ENCODE measurements at places on chromosomes 2 and 18.

DNA sequence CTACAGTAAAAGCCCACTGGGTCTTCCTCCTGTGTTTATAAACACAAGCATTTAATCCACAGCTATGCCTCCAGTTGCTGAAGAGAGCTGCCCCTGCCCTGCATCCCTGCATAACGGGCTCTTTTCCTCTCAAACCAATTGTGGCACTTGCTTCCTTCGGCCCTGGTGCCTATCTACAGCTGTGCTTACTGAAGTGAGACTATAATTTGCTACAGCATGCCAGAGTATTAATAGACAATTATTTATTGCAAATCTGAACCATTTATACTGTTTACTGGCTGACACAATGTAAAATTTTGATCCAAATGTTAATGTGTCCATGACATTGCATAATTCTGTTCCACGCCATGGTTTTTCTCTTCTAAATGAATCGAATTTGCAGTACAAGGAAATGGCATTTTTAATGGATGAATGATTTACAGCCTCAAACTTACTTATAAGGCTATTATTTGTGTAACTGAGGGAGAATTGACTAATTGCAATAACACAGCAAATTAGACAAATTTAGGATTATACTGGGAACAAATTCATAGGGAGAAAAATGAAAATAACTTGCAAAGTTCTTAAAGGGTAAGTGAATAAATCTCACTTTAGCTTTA is 457.0 kb upstream of the HNRNPA3 start:
- no peak for DNase-seq

DNA sequence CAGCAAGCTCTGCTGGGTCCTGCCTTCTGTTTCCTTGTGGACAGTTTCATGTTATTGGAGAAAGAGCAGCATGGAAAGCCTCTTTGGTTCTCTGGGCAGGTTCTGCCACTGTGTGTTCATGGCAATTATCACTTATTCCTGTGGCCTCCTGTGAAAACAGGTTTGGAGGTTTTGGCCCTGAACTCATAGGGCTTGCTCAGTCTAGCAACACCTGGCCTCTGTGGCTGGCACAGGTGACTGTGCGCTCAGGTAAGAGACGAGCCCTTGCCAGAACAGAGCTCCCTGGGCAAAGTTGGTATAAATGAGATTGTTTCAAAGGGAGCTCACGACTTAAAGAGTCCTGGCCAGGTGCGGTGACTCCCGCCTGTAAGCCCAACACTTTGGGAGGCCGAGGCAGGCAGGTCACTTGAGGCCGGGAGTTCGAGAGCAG is 5.7 kb downstream of the CEP68 start:
- DNase-seq, result no peak

- DNase-seq, result no peak
Measured at GRCh38 chr2:187078297-187078696, 229.3 kb upstream of the ZSWIM2 start.

DNA sequence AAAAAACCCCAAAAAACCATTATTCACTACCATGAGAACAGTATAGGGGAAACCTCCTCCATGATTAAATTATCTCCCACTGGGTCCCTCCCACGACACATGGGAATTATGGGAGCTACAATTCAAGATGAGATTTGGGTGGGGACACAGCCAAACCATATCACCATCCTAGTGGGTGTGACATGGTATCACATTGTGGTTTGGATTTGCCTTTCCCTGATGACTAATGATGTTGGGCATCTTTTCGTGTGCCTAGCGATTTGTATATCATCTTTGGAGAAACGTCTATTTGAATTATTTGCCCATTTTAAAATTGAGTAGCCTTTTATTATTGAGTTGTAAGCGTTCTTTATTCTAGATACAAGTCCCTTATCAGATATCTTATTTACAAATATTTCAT is 8.7 kb upstream of the ASAP2 start:
- DNase-seq, result no peak

DNA sequence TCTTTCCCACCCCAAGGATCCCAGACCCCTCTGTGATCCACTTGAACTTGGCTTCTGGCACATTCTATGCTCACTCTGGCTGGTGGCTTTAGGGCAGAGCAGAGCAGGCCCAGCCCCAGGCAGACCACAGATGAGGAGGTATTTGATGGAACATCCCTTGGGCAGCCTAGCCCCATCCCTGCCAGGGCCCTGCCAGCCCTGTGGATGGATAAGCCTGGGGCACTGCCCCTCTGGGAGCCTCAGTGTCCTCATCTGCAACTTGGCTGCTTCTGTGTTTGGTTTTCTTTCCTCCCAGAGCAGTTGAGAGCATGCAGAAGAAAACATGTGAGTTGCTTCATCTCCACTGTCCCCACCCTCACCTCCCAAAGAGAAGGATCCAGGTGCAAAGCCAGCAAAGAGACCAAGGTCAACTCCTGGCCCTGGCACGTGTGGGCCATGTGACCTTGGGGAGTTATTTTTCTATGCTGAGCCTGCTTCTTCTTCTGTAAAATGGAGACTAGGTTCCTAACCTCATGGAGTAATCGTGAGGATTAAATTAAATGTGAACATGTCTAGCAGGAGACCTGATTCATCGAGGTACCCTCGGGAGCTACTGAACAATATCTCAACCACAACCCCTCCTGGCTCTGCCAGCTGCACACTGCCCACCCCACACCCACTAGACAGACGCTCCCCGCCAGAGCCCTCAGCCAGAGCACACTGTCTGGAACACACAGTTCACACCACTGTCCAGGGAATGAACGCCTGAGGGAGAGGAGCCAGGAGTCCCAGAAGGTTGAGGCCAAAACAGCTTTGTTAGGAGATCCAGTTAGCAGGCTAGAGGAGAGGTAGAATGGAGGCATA is 14.6 kb upstream of the TNS1 start:
- no peak for DNase-seq

DNA sequence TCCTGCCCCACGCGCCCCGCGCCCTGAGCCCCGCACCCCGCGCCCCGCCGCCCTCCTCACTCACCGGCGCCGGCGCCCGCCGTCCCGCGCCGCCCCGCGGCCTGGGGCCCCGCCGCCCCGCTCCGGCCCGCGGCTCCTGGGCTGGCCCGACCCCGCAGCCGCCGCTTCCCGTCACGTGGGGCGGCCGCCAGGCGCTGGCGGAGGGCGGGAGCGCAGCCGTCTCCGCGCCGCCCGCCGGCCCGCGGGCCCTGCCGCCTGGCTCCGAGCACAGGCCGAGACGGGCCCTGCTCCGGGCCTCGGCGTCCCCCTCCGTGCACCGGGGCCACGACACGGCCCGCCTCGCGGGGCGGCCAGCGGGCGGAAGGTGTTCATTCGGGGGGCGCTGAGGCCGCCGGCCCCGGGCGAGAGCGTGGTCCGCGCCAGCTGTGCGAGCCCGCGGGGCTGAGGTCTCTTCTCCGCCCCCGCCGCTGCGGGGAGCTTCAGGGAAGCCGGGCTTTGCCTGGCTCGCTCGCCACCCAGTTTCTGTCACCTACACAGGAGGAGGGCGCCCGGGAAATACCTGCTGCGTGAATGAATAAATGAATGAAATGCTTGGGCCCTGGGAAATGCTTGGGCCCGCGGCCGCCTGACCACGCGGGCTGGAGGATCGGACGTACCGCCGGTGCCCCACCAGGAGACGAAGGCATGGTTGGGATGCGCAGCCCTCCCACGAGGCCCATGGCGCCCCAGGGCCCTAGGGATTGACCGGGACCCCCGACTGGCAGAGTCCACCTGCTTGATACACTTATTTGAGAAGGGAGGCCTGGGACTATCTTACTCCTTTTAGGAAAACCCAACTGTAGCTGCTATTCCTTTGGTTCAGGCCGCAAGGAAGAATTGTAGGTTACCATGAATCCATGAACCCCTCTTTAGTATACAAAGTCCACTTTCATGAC is at the start of gene TGFBRAP1:
TSS of gene TGFBRAP1 (minus strand) at position 175 of the 935 bp plus-strand sequence. CDS start 21,434 bp downstream, outside the sequence.
- DNase-seq, result peak; percentile 70

DNA sequence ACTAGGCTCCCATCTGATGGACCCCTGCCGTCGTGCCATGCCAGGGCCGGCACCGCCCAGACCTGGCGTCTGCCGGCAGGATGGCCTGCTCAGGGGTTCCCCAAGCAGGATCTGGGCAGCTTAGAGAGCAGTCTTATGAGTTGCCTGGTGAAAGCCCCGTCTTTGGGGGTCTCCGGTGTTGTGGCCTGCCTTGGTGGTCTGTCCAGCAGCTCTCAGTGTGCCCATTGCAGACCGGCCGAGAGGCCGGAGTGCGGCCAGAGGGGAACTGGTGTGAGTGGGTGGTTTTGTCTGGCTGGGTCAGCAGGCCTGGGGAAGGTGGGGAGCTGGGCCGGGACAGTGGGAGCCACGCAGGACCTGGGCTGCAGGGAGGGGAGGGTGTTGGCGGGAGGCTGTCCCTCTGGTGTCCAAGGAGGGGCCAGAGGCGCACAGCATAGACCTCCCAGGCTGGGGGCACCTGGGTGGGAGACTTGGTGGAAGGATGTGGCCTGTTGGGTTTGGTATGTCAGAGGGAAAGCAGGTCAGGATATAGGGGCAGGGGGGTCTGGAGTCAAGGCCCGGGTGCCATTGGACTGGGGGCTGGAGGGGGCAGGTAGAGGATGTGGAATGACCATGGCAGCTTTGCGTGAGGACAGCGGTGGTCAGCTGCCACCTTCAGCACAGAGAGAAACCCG is 16.5 kb downstream of the GPC1 start:
- no peak for DNase-seq

GRCh38 chr2:236086403-236086970 is 81.7 kb downstream of the GBX2 start:
- no peak for DNase-seq

DNA sequence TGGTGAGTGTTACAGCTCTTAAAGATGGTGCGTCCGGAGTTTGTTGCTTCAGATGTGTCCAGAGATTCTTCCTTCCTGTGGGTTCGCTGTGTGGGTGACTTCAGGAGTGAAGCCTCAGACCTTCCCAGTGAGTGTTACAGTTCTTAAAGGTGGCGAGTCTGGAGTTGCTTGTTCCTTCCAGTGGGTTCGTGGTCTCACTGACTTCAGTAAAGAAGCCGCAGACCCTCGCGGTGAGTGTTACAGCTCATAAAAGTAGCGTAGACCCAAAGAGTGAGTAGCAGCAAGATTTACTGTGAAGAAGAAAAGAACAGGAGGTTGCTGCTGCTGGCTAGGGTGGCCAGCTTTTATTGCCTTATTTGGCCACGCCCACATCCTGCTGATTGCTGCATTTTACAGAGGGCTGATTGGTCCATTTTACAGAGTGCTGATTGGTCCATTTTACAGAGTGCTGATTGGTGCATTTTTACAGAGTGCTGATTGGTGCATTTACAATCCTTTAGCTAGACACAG is 34.0 kb upstream of the SPTBN1 start:
- no peak for DNase-seq

Data from NCI-H526 (cell line).